Stimulated activated CD4-positive, alpha-beta T cell treated with anti-CD3 and anti-CD28 coated beads, Interleukin-12 subunit alpha, Interleukin-12 subunit beta, amount 100 ng/mL, for 48 hours (primary cell): ENCODE measurements at places on chromosomes 1 and 21.
A peak's percentile ranks its signal among the peaks of the same experiment; 100 is the strongest.

DNA sequence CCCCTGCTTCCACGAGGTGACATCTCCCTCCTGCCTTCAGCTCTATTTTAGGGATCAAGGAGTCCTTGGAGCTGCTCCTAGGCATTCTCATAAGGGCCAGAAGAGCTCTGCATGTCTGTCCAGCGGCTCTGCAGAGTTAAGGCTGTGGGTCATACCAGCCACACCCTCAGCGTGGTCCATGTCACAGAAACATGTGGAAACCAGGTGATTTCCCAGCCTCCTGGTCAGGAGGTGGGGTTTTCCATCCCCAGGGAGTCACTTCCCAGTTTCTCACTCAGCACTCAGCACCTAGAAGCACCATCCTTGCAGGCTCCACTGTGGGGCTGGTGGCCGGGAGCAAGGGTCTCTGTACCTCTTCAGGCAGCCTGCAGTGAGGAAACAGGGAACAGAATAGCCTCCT, 1.4 kb upstream of the TNFRSF1B start:
- DNase-seq, result no peak

DNA sequence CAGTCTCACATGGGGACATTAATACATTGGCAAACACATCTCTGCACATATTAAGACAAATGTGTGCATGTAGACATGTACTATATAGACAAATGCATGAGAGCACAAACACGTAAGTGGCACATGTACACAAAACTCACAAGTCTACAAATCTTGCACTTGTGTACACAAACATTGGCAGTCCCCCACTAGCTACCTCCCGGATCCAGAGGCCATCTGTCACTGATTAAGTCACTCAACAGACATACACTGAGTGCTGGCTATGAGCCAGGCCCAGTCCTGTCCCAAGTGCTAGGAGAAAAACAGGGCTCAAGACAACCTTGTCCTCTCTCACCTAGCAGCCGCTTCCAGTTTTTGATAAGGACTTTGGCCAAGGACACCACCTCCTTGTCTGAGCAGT, 7.0 kb downstream of the TCEA3 start:
- DNase-seq, result no peak

GRCh38 chr1:32356478-32356877, 5.8 kb downstream of the FAM229A start:
- no peak for DNase-seq

GRCh38 chr21:29829564-29830275, 110.1 kb downstream of the GRIK1 start:
- DNase-seq, result no peak

DNA sequence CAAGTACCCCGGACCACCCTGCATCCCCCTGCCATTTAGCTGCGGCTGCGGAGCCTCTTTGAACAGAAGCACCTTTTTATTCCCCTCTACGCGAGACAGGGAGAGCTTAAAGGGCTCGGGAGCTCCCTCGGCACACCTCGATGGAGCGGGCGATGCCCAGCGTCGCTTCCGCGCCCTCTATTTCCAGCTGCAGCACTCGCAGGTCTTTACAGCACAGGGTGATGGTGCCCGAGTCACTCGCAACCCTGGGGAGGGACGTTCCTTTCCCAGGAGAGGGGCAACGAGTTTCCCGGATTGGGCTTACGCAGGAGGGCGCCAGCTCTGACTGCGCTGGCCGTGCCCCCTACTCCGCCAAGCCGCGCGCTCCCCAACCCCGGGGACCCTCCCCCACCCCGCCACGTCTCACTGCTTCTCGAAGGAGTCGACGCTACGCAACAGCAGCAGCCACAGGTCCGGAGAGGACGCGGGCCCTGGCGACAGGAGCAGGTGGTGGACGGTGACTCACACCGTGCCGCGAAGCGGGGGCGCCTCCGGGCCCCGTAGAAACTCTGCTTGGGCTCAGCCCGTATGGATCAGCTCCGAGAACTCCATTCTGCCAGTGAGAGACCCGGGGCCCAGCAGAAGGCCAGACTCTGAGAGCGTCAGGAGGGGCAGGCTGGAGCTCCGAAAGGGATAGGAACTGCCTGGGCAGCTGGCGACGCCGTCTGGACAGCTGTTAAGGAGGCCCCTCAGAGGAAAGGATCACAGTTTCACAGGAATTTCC, 5.8 kb upstream of the FAM167B start:
- no peak for DNase-seq

DNA sequence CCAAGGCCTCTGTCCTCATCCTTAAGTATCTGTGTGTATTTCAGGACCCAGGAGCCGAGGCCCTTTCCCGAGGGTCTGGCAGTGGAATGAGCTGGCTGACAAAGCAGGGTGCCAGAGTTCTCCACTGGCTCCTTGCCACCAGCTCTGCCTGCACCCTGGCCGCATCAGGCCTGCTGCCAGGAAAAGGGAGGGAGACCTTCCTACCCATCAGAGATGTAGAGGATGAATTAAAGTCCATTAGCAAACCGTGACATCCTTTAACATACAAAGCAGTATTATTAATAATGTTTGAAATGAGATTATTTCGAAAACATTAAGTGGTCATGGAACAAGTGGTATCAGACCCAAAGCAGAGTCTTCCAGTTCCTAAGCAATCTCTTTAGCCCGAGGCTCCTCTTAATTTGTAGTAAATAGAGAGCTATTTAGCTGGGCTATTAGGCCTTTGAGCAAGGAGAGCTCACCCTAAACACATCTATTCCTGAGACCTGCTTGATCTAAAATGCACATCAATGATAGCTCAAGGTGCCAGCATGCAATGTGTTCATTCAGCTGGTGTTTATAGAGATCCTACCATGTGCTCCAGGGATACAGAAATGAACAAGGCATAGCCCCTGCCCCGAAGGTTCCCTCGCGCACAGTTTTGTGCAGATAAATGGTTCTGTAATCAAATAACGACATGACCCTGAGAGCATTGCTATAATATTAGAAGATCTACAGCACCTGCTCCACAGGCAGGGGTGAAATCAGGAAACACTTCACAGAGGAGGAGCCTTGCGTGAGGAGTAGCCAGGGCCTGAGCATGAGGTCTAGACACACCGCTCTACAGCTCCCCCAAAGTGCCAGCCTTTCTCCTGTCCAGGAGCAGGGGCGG, 44.0 kb downstream of the FAM163A start:
- DNase-seq, result no peak

- DNase-seq, result no peak
Observed at GRCh38 chr1:195754874-195755273, 853.4 kb downstream of the KCNT2 start.

- DNase-seq, result no peak
Observed at GRCh38 chr21:37430184-37430821, 63.7 kb downstream of the DYRK1A start.

GRCh38 chr1:19424651-19425570, 60.4 kb downstream of the CAPZB start:
- DNase-seq, result no peak

DNA sequence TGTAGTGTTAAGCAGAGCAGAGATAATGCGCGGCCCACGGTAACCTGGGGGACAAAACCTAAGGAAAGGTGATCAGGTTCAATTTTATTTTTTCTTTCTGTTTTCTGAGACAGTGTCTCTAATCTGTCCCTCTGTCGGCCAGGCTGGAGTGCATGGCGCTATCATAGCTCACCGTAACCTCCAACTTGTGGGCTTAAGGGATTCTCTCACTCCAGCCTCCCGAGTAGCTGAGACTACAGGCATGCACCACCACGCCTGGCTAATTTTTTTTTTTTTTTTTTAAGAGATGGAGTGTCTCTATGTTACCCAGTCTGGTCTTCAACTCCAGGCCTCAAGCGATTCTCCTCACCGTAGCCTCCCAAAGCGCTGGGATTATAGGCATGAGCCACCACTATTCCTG, 724 bp upstream of the ANKRD35 start:
- DNase-seq, result no peak

- peak; percentile 76 for DNase-seq
Observed at GRCh38 chr1:228059634-228060457, 22.7 kb upstream of the ARF1 start.

GRCh38 chr1:99216956-99217355, 47.3 kb upstream of the PLPPR4 start:
- no peak for DNase-seq

GRCh38 chr1:246691622-246692495, 32.4 kb upstream of the SCCPDH start:
- DNase-seq, result no peak

GRCh38 chr1:116291024-116291423, 82.0 kb upstream of the ATP1A1 start:
- DNase-seq, result no peak

- DNase-seq, result no peak
Observed at GRCh38 chr1:30413606-30414005, 309.8 kb downstream of the MATN1 start.

DNA sequence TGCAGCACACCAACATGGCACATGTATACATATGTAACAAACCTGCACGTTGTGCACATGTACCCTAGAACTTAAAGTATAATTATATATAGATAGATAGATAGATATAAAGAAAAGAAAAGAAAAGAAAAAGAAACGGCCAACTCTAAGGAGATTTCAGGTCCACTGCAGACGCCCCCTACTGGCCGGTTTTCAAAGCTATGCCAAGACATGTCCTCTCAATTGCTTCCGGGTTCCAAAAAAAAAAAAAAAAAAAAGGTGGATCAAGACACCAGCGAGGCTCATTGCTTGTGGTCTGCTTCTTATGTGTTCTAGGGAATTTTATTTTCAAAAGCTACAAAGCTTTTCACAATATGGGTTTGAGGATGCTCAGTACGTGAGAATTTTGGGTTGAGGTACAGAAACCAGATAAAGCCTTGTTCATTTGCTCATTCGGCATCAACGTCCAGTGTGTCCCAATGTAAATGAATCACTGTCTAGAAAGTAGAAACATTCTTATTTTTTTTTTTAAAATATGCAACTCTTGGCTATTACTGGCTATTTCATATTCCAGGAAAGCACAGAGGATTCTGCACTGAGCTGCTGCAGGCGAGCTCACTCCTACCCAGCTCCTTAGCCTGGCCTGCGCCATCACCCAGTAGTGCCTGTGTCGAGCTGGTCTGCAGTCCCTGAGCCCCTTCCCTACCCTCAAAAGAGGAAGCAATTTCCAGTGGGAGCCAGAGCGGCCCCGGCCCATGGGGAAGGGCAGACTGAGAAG, 643.0 kb downstream of the KIF26B start:
- no peak for DNase-seq

DNA sequence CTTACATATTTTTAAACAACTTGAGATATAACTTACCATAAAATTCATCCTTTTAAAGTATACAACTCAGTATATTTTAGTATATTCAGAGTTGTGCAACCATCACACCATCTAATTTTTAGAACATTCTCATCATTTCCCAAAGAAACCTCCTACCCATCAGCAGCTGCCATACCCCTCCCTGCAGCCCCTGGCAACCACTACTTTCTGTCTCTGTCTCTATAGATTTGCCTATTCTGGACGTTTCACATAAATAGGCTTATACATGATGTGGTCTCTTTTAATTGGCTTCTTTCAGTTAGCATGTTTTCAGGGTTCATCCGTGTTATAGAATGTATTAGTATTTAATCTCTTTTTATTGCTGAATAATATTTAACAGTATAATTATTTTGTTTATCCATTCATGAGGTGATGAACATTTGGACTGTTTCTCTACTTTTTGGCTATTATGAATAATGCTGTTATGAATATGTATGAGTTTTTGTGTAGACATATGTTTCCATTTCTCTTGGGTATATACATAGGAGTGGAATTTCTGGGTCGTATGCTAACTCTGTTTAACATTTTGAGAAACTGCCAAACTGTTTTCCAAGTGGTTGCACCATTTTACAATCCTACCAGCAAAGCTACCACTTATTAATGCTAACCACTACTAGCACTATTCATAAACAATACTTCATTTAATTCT, 29.5 kb downstream of the WDR26 start:
- DNase-seq, result no peak

DNA sequence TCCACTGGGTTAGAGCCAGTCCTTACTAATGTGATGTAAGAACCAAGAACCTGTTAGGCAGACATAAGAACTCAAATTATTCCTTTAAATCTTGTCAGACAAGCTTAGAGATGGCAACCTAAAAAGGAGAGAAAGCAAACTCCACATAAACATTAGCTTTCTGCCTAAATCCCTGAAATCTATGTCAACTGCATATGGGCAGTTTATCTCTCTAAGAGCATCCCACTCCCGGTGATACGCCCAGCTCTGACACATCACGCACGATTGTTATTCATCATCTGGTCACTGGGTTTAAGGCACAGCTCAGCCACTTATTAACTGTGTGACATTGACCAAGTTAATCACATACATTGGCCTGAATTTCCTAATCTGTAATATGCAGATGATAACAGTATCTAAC, 323.7 kb downstream of the HHIPL2 start:
- no peak for DNase-seq

DNA sequence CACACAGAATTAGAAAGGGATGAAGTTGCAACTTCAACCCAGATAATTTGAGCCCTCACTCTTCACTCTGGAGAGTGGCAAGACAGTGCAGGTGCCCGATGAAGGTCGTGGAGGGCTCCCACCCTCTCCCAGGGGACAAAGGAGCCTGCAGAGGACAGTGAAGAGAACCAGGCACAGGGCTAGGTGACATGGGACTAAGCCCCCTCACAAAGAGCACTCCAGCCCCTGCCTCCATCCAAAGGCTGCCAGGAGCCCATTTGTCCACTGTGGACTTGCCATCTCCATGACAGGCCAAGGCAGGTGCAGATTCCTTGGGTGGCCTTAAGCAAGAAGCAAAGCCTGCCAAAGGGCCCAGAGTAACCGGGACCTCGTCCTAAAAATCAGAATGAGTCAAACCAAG, 15.1 kb downstream of the ERRFI1 start:
- DNase-seq, result no peak

- DNase-seq, result no peak
Observed at GRCh38 chr1:230385158-230385450, 41.0 kb downstream of the PGBD5 start.

DNA sequence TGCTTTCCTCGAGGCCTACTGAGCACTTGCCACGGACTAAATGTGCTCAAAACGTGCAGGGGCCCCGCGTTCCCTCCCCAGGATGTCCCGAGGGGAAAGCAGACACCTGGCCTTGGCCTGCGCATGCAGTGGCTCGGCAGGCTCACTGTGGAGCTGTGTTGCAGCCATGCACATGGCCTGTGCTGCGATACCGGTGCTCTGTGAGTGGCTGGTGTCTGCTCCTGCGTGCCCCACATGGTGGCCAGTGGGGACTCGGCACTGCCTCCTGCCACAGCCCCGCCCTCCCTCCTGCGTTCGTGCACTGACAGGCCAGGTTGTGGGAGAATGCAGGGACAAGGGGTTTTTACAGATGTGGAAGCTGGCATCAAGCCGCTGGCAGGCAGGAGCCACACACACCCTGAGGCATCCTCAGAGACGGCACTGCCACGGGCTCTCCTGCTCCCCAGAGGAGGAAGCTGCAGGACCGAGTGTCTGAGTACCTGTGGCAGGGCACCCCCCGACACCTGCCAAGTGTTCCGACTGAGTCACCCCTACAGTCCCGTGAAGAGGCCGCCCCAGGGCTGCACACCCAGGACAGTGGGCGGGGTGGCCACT, 16.9 kb upstream of the PTTG1IP start:
- DNase-seq, result no peak

- peak; percentile 31 for DNase-seq
Observed at GRCh38 chr1:24111996-24112779, at the start of gene MYOM3. Gene MYOM3, minus strand, starts transcription at chr1:24112135. Its CDS starts 3,499 bp downstream, at chr1:24108636.

DNA sequence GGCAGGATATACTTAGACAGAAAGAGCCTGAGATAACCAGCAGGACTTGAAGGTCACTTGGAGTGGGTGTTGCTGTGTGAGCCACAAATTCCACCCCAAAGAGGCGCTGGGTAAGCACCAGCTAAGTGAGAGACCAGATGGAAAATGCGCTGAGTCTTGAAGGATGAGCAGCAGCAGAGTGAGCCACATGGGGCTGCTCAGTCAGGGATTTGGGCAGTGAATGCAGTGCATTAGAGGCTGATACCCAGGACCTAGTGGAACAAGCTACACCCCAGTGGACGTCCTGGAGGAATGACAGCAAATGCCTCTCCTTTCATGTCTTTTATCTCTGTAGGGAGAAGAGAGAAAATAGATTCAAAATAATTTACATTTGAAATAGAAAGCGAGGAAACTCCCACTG, 11.3 kb downstream of the GRIK1 start:
- DNase-seq, result no peak
